ENCODE measurements at places on chromosomes 6 and 20.

- no peak for DNase-seq
Measured at GRCh38 chr6:117465691-117466090, 16.8 kb upstream of the DCBLD1 start.

DNA sequence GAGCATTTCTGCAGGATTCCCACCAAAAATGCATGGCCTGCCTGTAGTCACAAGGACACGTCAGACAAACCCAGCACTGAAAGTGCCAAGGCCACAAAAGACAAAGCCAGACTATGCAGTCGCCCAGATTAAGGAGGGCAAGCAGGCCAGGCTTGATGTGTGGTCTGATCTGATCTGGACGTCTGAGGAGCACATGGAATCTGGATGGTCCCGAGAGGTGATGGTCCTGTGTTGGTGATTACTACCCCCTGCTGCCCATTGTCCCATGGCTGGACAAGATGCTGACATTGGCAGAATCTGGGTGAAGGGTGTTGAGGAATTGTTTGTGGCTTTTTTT, 17.1 kb downstream of the NPEPL1 start:
- no peak for DNase-seq

DNA sequence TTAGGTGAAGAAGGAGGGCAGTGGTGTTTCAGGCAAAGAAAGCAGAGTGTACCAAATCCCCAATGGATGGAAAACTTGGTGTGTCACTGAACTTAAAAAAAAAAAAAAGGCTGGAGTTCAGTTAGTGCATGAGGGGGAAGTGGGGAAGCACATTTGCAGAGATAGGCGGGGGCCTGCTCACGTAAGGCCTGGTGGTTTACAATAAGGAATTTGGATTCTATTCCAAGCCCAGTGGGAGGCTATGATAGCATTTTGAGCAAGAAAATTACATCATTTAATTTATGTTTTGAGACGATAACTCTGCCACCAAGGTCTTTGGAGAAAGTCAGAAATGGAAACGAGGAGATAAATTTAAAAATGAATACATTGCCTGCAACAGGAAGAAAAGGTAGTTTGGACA, 225.5 kb downstream of the EYA4 start:
- no peak for DNase-seq

DNA sequence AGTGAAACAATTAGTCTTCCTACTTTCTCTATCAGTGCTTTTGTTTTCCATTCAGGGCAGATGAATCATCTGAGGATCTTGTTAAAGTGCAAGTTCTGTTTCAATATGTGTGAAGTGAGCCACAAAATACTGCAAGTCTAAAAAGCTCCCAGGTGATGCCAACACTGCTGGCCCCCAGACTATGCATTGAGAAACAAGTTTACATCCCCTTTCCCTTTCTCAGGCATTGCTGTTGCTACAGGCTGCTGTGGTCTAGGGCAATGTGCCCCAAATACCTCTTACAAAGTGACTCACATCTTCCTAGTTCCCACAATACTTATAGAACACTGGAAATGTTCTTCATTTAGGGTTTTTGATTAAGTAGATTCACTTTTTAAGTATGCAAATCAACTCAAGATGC, 31.8 kb downstream of the ABRACL start:
- DNase-seq, result no peak

DNA sequence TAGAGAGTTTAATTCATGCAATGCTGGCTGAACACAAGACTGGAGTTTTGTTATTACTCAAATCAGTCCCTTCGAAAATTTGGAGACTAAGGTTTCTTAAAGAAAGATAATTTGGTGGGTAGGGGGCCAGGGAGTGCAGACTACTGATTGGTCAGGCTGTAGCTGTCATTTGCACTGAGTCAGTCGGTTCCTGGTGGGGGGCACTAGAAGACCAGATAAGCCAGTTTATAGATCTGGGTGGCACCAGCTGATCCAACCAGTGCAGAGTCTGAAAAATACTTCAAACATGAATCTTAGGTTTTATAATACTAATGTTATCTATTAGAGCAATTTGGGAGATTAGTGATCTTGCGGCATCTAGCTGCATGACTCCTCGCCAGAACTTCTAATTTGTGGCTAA, 530.7 kb downstream of the NKAIN2 start:
- DNase-seq, result no peak

- no peak for DNase-seq
Measured at GRCh38 chr6:55069132-55069781, 105.1 kb upstream of the HCRTR2 start.

DNA sequence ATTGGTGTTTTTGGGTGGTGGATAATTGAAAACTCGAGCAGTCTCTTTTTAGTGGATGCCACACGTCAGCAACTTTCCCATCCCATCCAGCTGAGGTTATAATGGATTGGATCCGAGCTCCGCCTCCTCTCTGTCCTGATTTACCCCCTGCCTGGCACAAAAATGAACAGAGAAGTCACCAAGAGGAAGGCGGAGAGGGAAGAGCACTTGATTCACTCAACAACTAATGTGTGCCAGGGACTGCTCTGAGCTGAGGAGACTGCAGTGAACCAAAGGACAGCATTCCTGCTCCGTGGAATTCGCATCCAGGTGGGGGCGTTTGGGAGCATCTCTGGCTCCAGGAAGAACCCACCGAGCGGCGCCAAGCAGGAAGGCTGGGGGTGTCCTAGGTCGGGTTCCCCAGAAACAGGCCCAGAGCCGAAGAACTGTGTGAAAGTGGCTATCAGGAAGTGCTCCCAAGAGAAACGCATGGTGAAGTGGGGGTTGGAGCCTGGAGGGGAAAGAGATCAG, 95.8 kb upstream of the NAA20 start:
- DNase-seq, result no peak

DNA sequence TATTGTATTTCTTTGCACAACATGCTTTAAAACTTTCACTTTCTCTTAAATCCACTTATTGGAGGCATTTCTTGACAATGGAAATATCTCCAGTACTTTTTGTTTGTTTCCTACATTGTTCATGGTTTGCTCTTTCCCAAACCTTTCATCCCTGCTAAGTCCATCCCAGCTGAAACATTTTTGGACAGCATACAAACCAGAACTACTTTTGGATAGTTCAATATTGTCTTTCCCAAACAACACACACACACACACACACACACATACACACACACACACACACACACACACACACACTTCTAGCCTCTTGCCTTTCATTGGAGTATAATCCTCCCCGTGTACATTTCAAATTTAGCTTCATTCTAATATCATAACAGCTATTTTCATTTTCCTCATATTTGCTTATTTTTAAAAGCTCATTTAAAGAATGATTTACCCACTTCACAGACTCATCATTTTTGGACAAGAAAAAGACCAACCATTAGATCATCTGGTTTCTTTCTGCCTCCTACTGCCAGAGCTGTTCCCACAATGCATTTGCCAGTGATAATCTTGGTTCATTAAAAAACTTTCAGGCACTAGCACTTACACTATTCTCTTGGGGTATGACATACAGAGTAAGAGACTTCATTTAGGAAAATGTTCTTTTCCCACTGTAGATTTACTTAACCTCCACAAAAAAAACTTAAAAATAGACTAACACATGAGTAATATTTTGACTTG, 248.1 kb downstream of the CD109 start:
- no peak for DNase-seq

All from stimulated activated CD8-positive, alpha-beta memory T cell treated with anti-CD3 and anti-CD28 coated beads, Interleukin-7, amount 100 ng/mL, for 1 hour (primary cell).